Hepatic stellate cell (primary cell): ENCODE measurements at places on chromosomes 6 and 20.

DNA sequence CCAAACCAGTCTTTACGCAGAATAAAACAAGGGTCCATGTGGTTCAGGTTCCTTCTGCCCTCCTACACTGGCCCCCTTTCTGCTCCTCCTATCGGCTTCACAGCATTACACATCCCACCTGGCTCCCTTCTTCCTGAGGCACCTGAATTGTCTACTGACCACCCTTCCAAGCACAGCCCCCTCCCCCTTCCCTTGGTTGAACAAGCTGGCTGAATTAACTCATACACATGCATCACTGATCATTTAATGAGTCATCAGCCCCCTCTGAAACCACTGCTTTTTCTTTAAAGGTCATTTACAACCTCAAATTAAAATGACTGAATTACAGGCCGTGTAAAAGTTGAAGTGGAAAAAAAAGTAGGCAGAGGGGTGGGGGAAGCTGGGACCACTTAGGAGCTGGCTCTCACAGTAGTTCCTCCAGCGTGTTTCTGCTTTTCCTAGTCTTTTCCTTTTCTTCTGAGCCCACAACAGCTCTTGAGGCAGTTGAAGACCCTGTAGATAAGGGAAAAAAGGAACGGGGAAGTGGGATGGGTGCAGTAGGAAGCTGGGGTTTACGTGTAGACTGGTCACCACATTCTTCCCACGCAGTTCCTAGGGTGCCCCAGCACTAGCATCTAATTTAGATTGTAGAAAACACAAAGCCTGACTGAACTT is 67.6 kb downstream of the FYN start:
- DNase-seq, result no peak

GRCh38 chr6:56875961-56876360 is 78.9 kb upstream of the BEND6 start:
- no peak for DNase-seq

GRCh38 chr6:136975089-136975715 is 53.1 kb downstream of the SLC35D3 start:
- DNase-seq, result no peak

- no peak for DNase-seq
Observed at GRCh38 chr6:111982681-111983080, 71.2 kb upstream of the CCN6 start.

DNA sequence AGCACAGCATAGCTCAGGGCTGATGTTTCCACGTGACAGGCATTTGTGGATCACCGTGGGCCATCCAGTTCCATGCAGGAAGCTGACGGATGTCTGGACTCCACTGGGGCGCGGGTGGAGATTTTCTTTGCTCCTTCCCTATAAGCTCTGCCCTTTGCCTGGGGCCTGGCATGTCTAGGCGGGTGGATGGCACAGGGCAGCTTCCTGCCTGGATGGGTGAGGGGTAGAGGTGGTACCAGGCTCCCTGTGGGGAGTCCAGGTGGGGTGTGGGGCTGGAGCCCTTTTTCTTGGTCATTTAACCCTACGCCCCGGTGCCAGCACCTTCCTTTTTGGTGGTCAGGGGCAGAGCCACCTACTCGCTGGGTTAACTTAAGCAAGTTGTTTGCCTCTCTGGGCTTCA is 10.4 kb downstream of the FAM110A start:
- DNase-seq, result no peak

GRCh38 chr20:63538204-63539091 is 1.3 kb upstream of the PTK6 start:
- DNase-seq, result peak; percentile 61

- no peak for DNase-seq
Observed at GRCh38 chr6:130697271-130697994, 129.8 kb upstream of the SMLR1 start.

GRCh38 chr6:87656857-87657256 is 45.2 kb downstream of the AKIRIN2 start:
- DNase-seq, result no peak

DNA sequence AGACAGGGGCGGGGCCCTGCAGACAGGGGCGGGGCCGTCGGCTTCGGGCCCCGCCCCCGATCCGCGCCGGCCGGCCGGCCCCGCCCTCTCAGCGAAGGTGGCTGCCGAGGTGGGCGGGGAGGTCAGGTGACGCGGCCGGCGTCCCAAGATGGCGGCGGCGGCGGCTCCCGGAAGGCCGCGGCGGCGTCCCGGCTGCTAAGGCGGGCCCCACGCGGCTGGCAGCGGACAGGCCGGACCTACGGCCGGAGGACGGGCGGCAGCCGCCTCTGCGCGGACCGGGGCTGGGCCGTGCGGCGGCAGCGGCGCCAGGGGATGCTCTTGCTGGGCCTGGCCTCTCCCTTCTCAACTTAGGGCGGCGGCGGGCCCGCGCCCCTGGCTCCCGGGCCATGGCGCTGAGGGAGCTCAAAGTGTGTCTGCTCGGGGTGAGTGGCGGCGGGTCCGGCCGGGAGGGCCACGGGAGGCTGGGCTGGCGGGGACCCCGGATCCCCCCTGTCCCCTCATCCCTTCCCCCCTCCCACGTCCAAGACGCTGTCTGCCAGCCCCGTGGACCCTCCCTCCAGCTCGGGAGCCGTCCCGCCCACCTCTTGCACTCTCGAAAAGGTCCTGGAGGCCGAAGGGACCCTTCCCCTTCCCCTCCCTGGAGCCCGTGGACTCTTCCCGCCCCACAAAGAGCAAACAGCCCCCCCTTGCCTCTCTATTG is at the start of gene RAB22A:
RAB22A (plus strand) TSS at position 125 of the 700 bp plus-strand sequence; CDS start at position 387, 262 bp downstream.
- peak; percentile 87 for DNase-seq

- no peak for DNase-seq
Observed at GRCh38 chr20:59082077-59082740, 39.6 kb upstream of the PRELID3B start.

- DNase-seq, result peak; percentile 57
Observed at GRCh38 chr6:73519926-73520687, 725 bp downstream of the EEF1A1 start.

DNA sequence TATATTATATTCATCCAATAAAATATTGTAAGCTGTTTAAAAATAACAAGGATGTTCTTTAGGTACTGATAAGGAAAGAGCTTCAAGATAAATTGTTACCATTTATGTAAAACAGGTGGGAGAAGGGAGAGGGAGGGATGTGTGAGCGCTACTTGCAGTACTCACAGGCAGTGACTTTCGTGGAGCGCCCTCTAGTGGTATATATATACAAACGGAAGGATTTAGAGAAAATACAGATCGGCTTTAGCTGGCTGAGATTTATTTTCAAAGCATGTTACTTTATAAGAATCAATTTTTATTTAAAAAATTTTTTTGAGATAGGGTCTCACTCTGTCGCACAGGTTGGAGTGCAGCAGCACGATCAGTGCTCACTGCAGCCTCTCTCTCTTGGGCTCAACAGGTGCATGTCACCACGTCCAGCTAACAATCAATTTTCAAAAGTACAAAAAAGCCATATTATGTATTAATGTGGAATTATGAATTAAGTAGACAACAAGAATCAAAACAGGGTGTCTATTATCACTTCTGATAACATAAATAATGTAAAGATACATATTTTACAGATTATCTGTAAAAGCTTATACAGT is 3.3 kb upstream of the MOG start:
- DNase-seq, result peak; percentile 62

GRCh38 chr20:14264869-14265268 is 72.5 kb downstream of the FLRT3 start:
- peak; percentile 21 for DNase-seq

GRCh38 chr6:97394160-97394748 is 111.2 kb upstream of the MMS22L start:
- peak; percentile 14 for DNase-seq

GRCh38 chr20:39778847-39779604 is 816.9 kb downstream of the DHX35 start:
- DNase-seq, result no peak

- DNase-seq, result peak; percentile 11
Observed at GRCh38 chr6:126180585-126180984, 159.3 kb upstream of the CENPW start.

DNA sequence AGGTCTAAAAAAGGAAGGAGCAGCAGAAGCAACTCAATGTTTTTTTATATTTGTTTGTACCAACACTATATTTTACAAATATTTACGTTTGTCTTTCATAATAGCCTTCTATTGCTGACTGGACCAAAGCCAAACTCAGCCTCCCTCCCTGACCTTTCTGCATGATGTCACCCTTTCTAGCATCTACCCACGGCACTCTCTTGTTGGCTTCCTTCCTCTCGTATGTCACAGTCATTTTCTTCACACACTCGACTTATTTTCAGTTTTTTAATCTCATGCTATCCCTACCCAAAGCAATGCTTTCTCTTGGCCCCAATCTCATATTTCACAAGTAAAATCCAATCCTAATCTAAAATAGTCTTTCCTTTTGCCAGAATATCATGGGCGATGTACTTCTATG is 16.3 kb upstream of the FAM8A1 start:
- DNase-seq, result peak; percentile 62

GRCh38 chr6:43127180-43127579 is 43.9 kb upstream of the SRF start:
- DNase-seq, result no peak

DNA sequence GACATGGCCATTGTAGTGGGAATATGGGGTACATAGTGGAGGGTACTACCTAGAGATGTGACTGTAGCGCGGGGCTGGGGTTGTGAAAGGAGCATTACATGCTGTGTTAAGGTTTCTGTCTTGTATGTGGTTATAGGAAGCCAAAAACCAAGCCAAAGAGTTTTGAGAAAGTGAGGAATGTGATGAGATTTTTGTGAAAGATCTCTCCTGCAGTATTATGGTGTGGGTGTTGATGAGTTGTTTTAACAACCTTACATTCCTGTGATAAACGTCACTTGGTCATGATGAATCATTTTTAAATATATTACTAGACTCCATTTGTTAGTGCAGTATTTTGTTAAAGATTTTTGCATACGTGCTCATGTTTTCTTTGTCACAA is 48.9 kb downstream of the ZFAND3 start:
- peak; percentile 9 for DNase-seq

DNA sequence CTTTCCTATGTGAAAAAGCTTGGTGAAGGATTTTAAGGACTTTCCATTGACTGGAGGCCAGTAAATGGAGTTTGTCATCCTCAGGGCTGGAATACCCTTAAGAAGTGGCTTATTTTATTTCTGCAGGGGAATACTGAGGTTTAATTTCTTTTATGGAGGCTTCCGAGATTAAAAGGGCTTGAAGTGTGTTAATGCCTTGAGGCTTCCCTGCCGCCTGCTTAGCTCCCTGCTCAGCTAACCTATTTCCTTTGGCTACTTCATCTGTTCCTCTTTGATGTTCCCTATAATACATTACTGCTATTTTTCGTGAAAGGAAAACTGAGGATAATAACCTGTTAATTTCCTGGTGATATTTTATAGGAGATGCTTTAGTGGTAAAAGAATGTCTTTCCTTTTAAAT is 44.2 kb downstream of the HLA-DPB1 start:
- DNase-seq, result no peak
